Fibroblast of mammary gland (primary cell): ENCODE measurements at places on chromosomes 7 and 10.

DNA sequence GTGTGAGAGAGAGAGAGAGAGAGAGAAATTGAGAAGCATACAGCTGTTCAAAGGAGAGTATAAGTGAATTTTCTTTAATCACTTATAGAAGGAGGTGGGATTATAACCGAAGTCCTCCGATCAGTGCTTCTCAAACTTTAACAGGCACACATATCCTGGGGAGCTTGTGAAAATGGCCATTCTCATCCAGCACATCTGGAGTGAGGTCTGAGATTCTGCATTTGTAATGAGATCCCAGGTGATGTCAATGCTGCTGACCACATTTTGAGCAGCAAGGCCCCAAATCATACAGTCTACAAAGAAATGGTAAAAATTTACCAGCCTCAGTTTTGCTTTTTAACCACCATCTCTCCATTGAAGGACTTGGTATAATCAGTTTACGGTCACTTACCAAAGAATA lies 219.0 kb downstream of the PTEN start:
- no peak for DNase-seq

DNA sequence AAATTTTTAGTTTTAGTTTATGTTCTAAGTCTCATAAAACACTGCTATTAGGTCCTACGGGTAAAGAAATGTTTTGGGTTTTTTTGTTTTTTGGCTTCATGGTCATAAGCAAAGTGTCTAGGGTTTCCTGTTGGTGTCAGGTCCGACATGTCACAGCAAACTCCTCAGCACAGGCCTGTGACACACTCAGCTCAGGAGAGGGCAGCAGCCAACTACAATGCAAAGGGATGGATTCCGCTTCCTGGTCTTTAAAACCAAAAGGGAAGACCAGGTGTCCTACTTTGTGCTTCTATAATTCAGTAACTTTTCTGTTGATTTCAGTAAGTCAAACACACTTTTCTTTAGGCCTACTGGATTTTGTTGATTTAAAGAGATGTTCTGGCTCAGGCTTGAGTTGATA lies 83.8 kb upstream of the MACROH2A2 start:
- DNase-seq, result peak; percentile 10

DNA sequence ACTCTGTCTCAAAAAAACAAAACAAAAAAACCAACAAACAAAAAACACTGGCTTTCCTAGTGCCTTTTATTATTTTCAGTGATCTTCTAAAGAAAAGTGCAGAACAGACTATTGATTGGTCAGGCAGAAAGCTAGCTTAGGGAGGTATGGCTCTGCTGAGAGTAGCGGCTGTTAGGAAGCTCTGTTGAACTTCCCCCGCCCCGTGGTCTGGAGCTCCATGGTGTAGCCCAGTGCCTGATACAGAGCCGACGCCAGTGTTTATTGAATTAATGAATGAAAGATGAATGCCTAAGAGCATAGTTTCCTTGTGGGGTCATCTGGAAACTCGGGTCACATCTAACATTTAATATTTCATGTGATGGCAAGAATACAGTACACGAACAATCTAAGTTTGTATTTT lies 90.5 kb upstream of the ARMC3 start:
- no peak for DNase-seq

DNA sequence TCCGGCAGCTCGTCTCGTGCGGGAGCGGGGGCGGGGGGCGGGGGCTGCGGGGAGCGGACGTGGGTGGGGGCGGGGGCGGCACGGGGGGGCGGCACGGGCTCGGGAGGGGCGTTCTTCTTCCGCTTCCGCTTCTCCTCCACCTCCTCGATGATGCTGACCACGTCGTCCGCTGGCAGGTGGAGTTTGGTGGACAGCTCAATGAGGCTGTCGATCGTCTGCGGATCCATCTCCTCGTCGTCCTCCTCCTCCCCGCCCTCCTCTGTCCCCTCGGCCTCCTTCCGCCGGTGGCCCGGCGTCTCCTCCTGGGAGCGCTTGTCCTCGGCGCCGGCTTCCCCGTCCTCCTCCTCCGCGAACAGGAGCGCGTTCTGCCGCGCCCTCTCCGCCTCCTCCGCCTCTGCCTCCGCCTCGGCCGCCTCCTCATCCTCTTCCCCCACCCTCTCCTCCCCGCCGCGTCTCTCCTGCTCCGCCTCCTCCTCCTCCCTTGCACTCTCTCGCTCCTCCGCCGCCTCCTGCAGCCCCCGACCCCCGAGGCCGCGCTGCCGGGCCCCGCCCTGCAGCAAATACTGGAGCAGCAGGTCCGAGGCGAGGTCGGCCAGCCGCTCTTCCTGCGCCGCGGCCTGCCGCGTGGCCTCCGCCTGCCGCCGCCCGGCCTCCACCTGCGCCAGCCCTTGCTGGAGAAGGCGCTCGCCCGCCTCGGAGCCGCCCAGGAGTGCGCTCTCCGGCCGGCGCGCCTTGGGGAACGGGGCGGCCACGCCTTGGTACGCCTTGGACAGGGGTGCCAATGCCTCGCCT lies 1.9 kb downstream of the VGF start:
- no peak for DNase-seq

DNA sequence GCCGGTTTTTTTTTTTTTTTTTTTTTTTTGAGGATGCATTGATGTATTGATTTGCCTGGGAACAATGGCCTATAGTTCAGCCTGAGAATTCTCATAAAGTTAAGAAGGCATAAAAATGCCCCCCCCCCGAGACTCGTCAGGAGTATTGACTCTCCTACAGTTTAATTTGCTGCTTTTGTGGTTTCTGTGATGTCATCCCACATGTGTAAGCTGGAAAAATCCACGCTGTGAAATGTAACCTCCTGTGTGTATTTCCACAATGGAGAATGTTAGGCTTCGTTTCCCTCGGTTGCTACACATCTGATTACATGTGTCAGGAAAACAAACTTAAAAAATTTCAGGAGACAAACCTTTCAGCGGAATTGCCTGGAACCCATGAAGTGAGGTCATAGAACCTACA lies 117.9 kb downstream of the FANK1 start:
- DNase-seq, result peak; percentile 85

GRCh38 chr10:3132036-3133025 lies 40.3 kb downstream of the PITRM1 start:
- DNase-seq, result peak; percentile 46

DNA sequence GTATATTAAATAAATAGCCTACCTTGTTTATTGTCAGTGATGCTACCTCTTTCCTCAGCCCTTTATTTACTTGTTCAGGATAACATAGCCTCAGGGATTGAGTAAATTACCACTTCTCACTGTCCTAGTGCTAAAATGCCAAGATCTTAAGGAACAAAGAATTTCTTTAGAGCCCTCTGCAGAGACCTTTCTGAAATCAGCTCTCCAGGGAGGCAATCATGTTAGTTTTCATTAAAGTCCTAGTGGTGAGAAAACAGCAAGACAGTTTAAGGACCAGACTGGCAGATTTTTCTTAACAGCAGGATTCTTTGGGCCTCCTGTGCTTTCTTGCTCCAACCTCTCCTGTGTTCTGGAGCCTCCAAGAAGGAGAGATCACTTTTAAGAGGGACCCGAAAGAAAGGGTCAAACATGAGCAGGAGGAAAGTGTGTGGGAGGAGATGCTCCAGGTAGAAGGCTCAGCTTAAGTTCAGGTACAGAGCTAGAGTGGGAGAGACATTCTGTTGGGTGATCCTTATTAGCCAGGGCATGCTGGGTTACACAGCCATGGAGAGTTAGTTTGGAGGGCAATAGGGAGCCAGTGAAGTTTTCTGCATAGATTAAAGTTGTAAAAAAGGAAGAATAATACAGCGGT lies 1.2 kb upstream of the PLCE1 start:
- DNase-seq, result peak; percentile 14

- DNase-seq, result peak; percentile 36
Observed at GRCh38 chr10:80924063-80924952, 386.6 kb downstream of the SH2D4B start.

DNA sequence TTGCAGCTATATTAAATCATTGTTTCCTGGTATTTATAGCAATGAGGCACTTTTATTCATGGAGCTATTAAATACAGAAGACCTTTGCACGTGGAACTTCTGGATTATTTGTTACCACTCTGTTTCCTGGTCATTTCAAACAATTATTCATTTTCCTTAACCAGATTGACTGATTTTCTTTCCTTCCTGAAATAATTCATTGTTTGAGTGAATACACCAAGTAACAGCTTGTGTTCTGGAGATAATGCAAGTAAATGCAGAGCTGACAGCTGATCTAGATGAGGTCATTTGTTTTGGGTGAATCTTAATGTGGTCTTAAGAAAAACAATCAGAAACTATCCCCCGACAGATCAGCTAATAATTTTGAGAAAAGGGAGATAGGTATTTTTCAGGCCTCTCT lies 497.7 kb downstream of the KIF20B start:
- DNase-seq, result no peak

GRCh38 chr7:13850185-13850752 lies 139.2 kb downstream of the ETV1 start:
- DNase-seq, result peak; percentile 100

GRCh38 chr7:83941300-83941699 lies 253.3 kb downstream of the SEMA3A start:
- no peak for DNase-seq

DNA sequence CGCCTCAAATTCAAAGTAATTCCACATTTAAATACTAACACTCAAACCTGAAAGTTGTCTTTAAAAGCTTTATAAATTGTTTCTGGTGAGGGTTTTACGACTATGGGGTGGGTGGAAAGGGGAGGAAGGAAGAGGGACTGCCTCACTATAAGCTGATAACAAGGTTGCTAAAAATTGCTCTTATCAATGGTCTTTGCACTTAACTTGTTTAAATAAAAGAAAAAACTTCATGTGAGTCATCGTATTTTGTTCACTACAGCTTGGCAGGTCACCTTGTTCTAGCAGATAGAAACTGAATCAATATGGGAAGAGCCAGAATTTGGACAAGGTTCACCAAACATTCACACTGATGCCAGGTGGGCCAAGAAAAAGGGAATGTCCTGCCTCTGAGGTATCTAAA lies 129.2 kb downstream of the TES start:
- DNase-seq, result peak; percentile 54

DNA sequence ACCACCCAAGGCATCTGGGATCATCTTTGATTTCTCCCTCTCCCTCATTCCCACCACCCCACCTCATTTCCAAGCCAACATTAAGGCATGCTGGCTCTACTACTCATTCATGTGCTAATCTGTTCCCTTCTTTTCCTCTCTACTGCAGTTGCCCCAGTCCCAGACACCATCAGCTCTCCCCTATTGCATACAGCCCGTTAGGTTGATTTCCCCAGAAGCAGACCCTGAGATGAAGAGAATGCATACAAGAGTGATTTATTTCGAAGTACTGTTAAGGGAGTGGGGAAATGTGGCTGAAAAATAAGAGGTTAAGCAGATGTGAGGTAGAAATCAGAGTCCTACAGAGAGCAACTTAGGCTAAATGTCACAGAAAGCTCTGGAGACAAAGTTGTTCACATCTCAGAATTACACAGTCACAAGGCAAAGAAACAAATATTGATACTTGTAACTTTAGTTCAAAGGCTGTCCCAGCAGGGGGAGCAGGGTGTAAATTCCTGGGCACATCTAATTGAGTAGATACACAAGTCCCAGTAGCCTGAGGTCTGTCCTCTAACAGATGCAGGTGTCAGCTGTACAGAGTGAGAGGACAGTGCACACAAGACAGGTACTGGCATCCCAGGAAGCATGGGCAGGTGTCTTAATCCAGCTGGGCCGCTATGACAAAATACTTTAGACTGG lies 20.9 kb downstream of the AKR1D1 start:
- peak; percentile 7 for DNase-seq

DNA sequence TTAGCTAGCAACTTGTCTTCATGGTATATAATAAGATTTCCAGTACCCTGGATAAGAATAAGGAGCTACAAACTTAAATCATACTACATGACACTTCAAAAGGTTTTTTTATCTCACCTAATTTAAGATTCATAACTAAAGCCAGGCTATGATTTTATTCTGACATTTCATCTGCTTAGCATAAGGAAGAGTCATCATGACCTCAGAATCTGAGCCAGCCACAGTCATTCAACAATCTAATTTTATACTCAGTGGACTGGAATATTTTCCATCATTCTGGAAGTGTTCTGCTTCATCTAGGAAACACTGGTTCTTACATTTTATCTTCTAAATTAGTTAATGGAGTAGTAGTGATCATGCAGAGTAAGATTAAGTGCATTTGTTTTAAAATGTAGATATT lies 102.1 kb upstream of the KCND2 start:
- peak; percentile 66 for DNase-seq

DNA sequence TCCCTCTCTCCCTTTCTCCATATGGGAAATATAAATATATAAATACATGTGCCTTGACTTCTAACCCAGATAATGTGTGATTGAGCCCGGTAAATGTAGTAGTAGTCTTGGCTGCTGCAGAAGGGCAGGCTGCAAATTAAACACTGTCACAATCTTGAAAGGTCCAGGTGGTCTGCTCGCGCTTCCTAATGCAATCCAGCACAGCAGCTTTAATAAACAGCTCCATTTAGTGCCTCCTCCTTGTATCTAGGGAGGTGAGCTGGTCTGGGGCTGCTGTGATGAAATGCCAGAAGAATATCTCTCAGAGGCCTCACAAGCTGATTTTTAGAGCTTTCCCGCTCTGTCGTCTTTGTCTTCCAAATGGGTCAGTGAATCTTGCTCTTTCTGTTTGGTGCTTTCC lies 782 bp downstream of the POU6F2 start:
- no peak for DNase-seq

- DNase-seq, result peak; percentile 35
Observed at GRCh38 chr10:29412485-29412884, 123.6 kb downstream of the LYZL1 start.

DNA sequence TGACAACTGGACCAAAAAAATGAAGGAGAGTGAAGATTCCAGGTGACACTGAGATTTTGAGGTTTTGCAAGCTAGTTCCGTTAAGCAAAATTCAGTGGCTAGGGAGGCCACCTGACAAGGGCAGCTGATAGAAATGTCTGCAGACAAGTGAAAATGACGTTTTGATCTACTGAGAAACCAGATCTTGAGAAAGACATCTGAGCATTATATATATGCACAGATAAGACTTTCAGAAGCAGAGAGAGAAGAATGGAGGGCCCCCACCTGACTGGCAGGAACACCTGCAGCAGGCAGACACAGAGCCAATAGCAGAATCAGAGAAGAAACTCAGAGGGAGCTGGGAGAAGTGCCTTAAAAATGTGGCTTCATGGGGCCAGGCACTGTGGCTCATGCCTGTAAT lies 76.1 kb upstream of the LRGUK start:
- no peak for DNase-seq

DNA sequence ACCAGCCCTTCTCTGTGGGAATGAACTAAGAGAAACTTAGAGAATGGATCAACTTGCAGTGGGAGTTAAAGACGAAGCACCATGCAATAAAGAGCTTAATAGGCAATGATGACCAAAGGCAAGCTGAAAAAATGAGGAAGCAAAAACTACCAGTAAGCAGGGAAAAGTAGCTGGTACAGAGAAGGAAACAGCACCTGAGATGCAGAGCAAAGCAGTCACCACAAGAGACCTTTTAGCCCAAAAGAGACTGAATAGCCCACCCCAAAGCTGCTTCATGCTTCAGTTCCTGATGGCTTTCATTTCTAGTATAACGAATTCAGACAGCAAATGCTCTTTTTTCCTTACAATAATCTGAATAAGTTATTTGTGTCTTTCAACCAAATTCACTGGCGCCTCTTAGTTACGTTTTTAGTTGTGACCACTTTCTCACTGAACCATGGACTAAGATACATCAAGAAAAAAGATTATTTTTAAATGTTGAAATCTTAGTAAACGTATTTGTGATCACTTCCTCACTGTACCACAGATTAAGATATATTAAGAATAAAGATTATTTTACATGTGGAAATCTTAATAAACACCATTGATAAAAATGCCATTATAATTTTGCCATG lies 76.0 kb downstream of the USP6NL start:
- no peak for DNase-seq
